Effector CD4-positive, alpha-beta T cell (primary cell): ENCODE measurements at places on chromosomes 12 and 14.

DNA sequence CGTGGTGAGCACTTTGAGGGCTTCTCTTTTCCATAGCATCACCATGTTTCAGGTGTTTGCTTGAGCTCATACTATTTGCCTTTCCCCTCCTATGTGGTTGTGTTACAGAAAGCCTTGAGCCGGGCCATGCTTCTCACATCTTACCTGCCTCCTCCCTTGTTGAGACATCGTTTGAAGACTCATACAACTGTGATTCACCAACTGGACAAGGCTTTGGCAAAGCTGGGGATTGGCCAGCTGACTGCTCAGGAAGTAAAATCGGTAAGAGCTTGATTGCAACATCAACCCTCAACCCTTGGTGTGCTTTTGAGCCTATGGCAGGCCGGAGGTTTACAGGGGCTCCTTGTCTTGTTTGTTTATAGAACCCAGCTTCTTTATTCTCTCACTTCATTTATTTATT lies 8.1 kb downstream of the LETMD1 start:
- no peak for DNase-seq

- no peak for DNase-seq
Measured at GRCh38 chr14:104343690-104344640, 205.6 kb downstream of the KIF26A start.

- no peak for DNase-seq
Measured at GRCh38 chr14:32372154-32372553, 43.1 kb downstream of the AKAP6 start.

- DNase-seq = no peak
Measured at GRCh38 chr12:1716911-1717310, 26.0 kb downstream of the ADIPOR2 start.

DNA sequence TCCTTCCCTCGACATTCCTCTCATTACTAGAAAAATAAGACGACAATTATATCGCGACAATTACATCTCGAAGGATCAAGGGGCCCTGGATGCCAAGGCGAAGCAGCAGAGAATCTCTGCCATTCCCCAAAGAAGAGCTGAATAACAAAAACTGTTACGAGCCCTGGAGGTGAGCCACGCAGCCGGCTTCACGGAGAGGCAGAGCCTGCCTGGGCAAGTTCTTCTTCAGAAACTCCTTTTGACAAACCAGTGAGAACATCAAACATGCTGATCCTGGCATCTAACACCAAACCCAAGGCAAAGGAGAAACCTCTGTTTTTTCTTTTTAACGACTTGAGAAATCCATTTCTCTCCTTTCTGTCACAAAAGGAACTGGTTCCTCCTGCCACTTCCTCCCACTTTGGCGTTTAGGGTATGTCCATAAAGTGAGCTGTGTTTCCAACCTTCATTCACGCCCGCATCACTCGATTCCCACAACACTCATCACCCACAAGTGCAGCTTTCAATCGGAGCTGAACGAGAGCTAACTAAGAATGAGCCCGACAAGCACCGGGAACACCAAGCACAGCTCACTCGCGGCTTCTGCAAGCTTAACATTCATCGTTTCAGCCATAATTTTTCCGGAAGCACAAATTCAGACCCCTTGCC lies 21.5 kb downstream of the CCDC88C start:
- DNase-seq = no peak

DNA sequence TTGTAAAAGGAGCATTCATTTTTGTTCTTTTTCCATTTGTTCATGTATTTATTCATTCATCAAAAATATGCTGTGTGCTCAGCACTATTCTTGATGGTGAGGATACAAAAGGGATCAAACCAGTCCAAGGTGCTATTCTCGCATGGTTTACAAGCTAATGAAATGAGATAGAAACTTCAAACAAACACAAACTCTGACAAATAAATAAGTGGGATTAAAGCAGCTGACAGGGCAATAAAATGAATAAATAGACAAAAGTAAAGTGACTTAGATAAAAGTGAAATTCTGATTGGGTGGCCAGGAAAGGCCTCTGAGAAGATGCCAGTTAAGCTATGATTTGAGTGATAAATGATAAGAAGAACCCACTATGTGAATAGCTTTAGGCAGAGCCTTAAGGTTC lies 162.0 kb upstream of the PDZRN4 start:
- DNase-seq = no peak

GRCh38 chr12:510071-510825 lies 50.5 kb downstream of the B4GALNT3 start:
- no peak for DNase-seq

DNA sequence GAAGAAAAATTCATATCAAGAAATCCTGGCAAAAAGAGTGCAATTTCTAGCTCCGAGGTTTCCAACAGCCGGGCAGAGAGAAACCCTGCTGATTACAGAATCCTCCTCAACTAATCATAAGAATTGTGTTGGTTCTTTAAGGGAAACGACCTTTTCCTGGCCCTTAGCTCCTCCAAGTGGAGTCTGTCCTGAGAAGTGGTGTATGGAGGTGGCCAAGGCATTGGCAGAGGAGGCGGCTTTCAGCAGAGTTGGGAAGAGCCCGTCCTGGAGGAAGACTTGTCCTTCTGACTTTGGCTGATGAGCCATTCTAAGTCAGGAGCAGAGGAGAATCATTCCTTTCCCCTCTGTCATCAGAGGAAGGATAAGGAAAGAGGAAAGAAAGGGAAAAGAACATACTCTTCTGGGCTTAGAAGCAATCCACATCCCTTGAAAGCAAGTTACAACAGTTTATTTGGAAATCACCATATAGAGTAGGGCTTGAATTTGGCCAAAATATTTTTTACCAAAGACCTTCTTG lies 46.5 kb upstream of the PTCSC3 start:
- no peak for DNase-seq

- no peak for DNase-seq
Measured at GRCh38 chr12:114913871-114914801, 230.2 kb upstream of the TBX3 start.

DNA sequence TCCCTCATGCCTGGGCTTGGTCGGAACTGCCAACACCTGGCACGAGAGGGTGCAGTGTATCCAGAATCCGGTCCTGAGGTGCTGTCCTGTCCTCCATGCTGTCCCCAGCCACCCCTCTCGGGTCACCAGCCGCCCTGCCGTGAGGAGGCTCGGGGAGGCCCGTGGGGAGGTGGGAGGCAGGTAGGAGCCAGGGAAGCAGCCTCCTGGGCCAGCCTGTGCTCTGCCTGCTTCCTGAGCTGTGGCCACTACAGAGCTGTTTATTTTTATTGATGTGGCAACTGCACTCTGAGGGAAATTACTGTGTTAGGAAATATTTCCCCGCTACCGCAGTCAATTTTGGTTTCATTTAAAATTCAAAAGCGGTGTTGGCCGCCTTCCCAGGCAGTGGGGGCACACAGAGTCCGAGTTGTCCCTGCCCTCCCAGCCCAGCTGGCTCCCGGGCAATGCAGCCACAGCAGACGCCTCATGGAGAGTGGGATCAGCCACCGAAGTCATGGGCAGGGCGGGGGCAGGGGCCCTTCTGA lies 18.3 kb downstream of the NOC4L start:
- peak; percentile 5 for DNase-seq

- DNase-seq = no peak
Measured at GRCh38 chr14:22386924-22387775, 201.9 kb downstream of the DAD1 start.

GRCh38 chr12:33044447-33044846 lies 147.9 kb upstream of the PKP2 start:
- DNase-seq = no peak

- DNase-seq = no peak
Measured at GRCh38 chr14:91998667-91999570, 40.9 kb downstream of the TRIP11 start.

GRCh38 chr12:49895773-49896172 lies 7.9 kb downstream of the FAIM2 start:
- DNase-seq = no peak

DNA sequence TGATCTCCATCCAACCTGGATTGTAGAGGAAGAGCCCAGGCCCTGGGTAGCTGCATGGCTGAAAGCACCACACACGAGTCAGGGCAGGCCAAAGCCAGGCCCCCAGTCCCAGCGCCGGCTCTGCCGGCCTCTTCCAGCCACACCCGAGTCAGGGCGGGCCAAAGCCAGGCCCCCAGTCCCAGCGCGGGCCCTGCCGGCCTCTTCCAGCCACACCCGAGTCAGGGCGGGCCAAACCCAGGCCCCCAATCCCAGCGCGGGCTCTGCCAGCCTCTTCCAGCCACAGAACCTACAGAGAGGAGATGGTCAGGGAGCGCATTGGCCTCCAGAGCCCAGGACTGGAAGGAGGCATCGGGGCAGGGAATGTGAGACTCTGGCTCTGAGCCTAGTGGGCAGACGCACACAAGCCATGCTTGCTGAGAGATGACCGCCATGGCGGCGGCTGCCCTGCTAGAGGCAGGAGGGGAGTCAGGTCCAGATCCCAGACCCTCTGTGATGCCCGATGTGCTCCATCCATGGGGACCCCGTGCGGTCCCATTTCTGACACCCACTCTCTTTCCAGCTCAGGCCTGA lies 30.2 kb downstream of the BEGAIN start:
- DNase-seq = no peak

- DNase-seq = peak; percentile 64
Measured at GRCh38 chr12:64679487-64680001, 69.2 kb downstream of the RASSF3 start.

GRCh38 chr12:100706033-100706432 lies 88.5 kb upstream of the ANO4 start:
- DNase-seq = no peak

DNA sequence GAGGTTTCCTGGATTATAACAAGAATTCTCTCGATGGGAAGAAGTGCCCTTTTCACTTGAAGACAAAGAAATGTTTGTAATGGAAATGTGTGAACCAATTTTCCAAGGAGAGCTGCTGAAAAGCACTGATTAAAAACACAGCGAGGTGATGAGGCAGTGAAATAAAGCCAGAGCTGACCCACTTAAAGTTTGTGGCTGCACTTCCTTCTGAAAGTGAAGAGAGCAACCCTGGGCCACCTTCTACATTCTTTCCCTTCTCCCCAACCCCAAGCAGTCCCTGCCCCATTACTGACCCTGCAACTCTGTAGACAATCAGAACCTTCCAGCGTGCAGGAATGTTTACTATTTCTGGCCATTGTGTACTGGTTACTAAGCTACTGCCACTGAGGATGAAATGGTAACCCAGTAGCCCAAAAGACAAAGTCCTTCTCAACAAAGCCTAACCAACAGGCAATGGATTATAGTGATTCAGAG lies 173.9 kb downstream of the TTC7B start:
- no peak for DNase-seq

DNA sequence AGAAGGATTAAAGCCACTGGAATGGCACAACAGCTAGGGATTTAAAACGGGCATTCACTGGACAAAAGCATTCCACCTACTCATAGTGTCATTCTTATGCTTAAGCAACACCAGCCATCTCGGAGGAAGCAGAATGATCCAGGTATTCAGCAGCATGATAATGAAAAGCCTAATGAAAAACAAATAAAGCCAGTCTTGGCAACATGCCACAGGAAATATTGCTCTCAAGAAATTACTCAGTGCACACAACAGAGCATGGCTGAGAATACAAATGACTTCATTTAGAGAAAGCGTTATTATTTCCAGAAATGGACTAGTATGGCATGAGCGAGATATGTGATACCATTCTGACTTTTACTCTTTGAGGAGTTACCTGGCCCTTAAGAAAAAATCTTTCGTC lies 442.2 kb downstream of the APAF1 start:
- DNase-seq = no peak

DNA sequence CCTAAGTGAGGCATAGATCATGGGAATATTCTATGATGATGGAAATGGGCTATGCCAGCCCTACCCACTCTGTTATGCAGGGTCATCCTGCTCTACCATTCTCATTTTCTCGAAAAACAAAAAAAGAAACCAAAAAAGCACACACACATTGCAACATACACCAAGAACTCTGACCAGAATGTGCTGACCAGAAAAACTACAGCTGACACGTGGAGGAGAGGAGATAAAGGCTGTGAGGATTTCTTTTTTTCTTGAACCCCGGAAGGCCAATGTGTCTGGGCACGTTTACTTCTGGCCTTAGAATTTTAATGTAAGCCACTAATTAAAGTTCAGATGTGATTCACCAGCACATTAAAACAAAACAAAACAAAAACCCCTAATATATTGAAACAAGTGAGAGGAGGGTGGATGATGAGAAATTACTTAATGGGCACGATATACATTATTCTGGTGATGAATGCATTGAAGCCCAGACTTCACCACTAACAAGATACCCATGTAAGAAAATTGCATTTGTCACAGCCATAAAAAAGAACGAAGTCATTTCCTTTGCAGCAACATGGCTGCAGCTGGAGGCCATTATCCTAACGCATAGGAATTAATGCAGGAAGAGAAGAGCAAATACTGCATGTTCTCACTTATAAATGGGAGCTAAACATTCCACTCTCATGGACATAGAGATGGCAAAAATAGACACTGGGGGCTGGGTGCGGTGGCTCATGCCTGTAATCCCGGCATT lies 66.3 kb upstream of the PLEKHG3 start:
- no peak for DNase-seq

- no peak for DNase-seq
Measured at GRCh38 chr12:85549640-85550039, 269.6 kb downstream of the ALX1 start.

DNA sequence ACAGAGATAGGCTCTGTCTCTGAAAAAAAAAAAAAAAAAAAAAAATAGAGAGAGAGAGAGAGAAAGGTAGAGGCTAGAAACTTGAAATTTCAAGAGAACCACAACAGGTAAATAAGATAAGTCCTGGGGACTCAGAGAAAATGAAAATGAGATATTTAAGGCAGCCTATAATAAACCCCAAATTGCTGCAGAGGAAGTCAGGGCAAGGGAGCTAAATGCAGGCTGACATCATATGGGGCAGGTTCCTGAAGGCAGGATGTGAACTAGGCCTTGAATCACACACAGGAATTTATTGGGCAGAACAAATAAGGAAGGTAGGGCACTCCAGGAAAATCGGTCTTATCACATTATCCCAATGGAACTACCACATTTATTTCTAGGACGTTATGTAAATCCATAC lies 54.9 kb upstream of the NUDT4 start:
- no peak for DNase-seq

- peak; percentile 99 for DNase-seq
Measured at GRCh38 chr14:103333754-103334643, at the start of gene EIF5. Gene EIF5, plus strand, starts transcription at chr14:103334237. Its CDS starts 1,624 bp downstream, at chr14:103335861.

GRCh38 chr12:52203079-52203921 lies 11.5 kb upstream of the KRT80 start:
- no peak for DNase-seq

DNA sequence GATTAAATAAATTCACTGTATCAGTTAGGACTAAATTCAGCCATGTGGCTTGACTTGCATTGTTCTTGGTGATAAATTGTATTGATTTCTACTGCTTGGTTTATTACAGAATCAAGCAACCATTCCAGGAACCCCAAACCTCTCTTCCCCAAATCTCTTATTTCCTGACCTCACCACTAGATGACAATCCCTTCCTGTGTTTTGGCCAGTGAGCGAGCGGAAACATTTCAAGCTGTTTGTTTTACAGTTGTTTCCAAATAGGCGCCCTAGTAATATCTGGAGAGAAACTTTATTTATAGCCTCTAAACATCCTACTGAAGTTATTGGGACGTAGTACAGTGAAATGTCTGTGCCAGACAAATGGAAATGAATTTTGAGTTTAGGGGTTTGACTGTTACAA lies 161.1 kb downstream of the SNAPC1 start:
- no peak for DNase-seq

GRCh38 chr12:98388126-98388525 lies 127.3 kb upstream of the TMPO start:
- DNase-seq = no peak
